ENCODE measurements at places on chromosomes 3 and 15.

- DNase-seq, result no peak
Observed at GRCh38 chr15:83372434-83372891, 74.7 kb upstream of the SH3GL3 start.

DNA sequence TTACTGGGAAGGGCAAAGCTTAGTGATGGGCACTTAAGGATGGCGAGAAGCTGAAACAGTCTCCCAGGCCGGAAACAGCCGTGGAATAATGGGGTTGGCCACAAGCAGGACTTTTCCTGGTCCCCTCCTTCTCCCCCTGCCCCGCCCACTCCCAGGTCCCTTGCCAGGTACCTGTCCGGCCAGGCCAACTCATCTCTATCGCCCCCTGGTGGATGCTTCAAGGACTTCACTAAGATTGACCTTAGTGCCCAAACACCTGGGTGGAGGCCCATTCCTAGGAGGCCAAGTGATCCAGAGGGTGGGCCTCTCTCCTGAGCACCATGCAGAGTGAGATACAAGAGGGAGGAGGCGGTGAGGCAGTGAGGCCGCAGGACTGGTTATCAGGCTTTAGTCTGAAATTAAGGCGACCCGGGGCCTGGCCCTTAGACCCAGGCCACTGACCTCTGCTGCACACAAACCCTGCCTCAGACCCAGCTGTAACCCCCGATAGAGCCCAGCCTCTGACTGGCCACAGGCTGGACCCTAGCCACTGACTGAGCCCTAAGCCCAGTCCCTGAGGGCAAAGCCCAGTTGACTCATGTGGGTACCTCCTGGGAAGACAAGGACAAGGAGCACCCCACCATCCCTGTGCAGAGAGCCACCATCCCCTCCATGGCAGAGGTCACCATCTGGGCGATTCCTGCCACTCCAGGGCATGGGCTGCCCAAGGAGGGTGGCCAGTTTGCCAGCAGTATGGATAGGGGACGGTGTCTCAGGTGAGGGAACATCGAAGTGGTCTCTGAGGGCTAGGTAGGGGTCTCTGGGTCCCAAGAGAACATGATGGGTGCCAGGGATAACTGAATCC lies 37.6 kb downstream of the VIPR1 start:
- peak; percentile 77 for DNase-seq

GRCh38 chr15:31062310-31062847 lies 39.1 kb downstream of the TRPM1 start:
- DNase-seq, result no peak

DNA sequence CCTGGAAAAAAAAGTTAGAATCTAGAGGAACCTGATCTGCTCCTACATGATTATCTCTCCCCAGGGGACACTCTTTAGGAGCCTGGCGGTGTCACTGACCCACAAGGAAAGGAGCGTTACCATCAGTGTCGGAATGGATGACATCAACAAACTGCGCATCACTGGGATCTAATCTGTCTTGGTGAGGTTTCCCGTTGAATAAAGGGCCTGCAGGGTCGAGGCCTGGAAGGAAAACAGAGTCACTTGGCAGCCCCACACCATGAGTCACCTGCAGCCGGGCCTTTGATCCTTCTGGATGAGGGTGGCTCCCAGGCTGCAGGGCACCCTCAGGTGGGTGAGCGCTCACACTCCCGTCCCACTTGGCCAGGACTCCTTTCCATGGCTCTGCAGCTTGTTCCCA lies 25.0 kb downstream of the LIPH start:
- no peak for DNase-seq

DNA sequence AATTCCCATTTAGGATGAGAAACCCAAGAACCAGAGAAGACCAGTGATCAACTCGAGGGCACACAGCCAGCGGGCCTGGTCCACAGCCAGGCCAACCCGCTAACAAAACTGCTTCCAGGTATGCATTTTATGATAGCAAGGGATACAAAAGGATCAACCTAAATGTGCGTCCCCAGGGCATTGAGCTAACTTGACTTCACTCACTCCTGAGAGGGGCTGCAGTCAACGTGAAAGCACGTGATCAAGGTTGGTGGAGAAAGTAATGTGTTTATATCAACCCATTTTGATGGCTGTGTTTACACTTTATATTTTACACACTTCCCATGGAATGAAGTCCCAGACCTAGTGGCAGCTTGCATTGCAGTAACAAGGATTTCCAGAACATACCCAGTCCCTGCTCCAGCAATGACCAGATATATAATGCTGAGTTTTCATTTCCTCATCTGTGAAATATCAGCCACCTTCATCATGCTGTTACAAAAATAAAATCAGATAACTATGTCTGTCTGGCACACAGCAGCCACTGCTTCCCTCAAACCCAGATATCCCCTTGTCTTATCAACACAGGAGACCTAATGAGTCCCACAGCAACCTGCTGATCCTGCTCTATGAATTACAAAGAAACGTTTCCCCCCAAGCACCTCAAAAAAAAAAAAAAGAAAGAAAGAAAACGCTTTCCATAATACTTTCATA lies 2.0 kb downstream of the KLHL6 start:
- no peak for DNase-seq

DNA sequence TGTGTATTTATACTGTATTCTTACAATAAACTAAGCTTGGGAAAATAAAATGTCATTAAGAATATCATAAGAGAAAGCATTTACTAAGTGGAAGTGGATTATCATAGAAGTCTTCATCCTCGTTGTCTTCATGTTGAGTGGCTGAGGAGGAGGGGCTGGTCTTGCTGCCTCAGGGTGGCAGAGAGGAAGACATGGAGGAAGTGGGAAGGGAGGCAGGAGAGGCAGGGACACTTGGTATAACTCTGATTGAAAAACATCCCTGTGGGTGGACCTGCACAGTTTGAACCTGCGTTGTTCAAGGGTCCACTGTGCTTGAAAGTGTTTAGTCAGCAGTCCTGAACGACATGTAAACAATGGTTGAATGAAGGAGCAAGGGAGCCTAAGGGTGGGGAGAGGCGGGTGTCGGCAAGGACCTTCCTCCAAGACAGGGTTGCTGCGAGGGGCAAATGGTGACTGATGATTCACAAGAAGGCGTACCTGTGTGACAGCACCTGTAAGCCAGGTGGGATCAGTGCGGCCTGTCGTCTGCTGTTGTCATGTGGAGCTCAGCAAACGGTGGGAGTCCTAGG lies 103.8 kb upstream of the KLF13 start:
- DNase-seq, result no peak

GRCh38 chr3:129033151-129033550 lies 27.4 kb upstream of the GP9 start:
- no peak for DNase-seq

DNA sequence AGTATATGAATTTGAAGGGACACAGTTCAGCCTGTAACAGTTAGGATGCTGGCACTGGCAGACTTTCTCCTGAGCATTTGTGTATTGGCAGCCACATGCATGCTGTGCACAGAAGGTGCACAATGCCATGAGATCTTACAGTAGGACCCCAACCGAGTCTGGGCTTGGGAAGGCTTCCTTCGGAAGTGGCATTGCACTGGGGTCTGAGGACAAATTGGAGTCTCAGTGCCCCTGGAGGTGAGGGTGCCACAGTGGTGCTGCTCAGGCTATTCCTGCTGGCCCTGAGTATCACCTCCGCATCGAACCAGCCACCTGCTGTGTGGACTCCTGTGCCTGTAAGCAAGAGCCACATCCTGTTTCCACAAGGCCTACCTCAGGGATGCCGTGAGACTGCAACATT lies 99.5 kb downstream of the DNAJB8 start:
- no peak for DNase-seq

DNA sequence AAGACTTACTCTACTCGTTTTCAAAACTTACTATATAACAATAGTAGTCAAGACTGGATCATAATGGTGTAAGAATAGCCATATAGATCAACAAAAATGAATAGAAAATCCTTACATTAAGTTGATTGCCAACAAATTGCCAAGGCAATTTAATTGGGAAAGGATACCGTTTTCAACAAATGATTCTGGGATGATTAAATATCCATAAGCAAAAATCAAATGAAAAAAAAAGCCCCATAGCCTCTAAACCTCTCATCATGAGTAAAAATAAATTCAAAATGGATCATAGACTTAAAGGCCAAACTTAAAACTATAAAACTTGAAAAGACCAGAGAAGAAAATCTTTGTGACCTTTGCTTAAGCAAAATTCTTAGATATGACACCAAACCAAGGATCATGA lies 5.3 kb upstream of the SNRK start:
- no peak for DNase-seq
